ENCODE measurements at places on chromosomes 13 and 19.

DNA sequence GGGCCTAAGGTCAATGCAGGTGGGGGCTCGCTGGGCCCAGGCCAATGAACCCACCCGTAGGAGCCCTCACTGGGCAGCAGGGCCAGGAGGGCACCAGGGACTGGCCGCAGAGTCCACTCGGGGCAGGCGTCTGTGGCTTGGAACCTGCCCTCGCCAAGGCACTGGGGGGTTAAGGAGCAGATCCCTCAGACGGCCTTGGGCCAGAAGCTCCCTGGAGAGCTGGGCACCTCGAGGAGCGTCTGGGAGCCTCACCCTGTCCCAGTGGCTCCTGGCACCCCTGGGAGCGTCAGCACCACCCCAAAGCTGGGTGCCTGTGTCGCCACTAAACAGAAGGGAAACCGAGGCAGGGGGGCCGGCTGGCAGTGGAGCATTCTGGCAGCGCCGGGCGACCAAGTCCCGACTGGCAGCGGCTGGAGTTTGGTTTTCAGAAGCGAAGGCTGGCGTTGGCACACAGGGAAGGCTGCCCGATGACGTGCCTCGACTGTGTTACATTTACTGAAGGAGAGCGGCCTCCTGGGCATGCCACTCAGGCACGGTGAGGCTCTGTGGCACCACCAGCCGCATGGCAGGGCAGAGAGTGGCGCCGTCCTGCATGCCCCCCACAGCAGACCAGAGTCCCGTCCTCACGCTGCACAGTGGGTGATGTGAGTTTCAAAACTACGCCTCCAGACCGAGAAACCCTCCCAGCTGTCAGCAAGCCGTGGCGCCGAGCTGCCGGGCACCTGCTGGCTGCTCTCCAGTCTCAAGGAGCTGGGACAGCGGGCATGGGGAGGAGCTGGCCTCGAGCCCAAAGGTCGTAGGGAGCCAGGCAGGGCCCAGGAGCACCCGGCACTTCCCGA is 9.2 kb upstream of the MEX3D start:
- no peak for DNase-seq

- DNase-seq: no peak
Measured at GRCh38 chr19:12670159-12670928, 3.7 kb downstream of the WDR83 start.

DNA sequence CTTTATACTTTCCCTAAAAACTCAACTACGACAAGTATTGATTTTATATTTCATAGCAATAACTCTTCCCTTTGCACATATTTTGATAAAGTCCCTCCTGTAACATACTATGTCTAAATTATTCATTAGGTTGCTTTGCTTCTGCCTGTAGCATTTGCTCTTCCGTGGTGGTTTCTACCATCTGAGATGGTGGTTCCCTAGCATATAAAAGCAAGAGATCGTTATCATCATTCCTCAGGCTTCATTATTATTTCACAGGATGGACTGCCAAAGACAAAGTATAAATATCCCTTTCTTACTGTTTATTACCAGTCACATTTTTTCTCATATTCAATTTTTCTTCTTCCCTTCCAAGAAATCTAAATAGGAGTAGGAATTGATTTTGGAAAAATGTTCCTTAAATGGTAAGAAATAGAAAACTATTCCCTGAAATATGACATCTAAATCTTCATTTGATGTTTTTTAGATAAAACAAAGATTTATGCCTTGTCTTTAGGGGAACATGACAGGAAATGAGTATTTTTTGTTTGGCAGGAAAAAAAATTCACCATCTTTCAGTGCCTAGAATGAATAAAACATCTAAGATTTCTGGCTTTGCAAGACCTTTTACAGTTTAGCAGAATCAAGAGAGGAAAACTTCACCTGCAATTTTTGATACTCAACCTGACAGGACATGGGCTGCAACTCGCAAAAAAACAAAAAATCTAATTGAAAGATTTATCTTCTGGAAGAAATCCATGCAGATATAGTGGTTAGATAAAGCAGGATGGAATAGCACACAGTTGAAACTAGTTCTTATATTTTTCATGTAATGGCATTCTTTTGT is 340.0 kb downstream of the SPRY2 start:
- no peak for DNase-seq

GRCh38 chr19:48186541-48186991 is 16.1 kb downstream of the ZSWIM9 start:
- no peak for DNase-seq

DNA sequence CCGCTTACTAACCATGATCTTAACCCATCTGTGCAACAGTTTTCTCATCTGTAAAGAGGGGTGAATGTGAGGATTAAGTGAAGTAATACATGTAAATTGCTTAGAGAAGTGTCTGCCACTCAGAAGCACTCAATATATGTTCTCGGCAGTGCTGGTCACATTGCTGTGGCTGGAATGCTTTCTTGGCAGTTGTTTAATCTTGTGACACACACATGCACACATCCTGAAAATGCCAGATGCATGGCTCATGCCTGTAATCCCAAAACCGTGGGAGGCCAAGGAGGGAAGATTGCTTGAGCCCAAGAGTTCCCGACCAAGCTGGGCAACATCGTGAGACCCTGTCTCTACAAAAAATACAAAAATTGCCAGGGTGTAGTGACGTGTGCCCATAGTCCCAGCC is 4.9 kb upstream of the DMKN start:
- no peak for DNase-seq

- DNase-seq: no peak
Measured at GRCh38 chr19:55525289-55526101, 11.4 kb downstream of the SBK2 start.

- no peak for DNase-seq
Measured at GRCh38 chr13:24716446-24716845, 36.2 kb downstream of the ATP12A start.

DNA sequence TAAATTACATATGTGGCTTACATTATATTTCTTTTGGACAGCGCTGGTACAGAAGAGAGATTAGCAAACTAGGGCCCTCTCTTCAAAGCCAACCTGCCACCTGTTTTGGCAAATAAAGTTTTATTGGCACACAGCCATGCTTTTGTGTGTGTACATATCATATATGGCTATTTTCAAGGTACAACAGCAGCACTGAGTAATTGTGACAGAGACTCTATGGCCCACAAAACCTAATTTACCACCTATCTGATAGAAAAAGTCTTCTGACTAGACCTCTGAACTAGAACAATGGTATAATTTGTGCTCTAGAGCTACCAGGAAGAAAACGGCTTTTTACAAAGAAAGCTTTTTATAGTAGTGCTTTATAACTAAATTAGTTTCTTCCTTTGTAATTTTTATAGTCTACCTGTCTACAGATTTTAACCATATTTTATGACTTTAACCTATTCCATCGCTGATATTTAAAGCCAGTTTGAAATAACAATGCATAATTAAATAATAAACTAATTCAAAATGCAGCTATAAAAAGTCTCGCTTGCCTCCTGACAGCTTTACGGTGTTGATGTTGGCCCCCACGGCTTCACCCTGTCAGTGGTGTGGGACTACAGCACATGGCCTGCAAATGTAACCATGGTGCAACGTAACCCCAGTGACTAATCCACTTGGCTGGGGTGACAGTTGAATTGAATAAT is 17.7 kb upstream of the DPY19L3 start:
- no peak for DNase-seq

DNA sequence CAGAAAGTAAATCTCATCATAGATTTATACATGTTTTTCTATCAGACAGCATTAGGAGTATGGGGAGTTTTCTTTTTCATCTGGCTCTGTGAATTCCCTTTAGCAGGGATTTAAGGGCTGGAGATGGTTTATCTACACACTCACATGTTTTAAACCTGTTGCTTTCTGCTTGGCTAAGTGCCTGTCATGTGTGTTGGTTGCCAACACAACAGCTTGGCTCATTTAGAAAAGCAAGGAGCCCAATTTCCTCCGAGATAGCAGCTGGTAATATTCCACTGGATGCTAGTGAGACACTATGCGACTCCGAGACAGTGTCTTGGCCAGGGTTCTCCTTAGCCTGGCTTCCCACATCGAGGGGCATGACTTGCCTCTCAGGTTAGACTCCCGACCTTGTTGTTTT is 83.3 kb downstream of the KLF5 start:
- no peak for DNase-seq

DNA sequence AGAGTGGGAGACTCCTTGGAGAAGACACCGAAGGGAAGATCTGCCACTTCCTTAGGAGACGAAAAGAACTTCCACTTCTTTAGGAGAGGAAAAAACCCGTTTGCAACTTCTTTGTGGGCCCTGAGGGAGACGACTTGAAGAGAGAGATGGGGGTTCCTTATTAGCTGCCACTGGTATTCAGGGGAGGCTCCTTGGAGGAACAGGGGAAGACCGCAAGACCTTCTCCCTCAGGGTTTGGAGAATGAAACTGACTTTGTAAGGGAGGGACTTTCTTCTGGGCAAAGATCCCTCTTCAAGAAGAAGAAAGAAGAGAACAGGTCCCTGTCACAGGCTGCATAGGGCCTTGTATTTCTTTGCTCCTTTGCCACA is 416 bp downstream of the BCKDHA start:
- DNase-seq: no peak

- no peak for DNase-seq
Measured at GRCh38 chr13:45490068-45490467, 25.3 kb downstream of the COG3 start.

- no peak for DNase-seq
Measured at GRCh38 chr19:18346091-18346490, 5.7 kb downstream of the PGPEP1 start.

DNA sequence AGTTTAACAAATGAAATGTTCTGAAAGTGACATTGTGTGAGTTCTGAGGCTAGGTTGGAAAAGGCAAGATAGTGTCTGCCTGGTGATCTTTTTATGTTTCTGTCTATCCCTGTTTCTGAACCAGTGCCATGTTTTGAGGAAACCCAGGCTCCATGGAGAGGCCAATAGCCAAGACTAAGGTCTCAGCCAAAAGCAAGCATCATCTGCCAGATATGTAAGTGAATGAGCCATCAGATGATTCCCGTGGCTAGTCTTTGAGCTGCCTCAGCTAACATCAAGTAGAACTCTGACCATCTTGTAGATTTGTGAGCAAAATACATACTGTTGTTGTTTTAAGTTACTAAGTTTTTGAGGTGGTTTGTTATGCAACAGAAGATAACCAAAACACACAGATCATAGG is 19.6 kb upstream of the CCNA1 start:
- DNase-seq: no peak

DNA sequence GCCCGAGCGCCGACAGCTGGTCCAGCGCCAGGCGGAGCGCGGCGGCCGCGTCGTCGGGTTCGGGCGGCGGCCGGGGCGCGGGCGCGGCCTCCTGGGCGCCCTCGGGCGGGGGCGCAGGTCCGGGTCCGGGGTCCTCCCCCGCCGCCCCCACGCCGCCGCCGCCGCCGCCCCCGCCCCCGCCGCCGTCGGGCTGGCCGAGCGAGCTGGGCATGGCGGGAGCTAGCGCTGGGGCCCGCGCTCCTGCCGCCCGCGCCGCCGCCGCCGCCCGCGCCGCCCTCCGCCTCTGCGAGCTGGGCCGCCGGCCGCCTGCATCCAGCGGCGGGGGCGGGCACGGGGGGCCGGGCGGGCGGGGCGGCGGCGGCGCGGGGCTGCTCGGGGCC is 287 bp downstream of the MEX3D start:
- no peak for DNase-seq

DNA sequence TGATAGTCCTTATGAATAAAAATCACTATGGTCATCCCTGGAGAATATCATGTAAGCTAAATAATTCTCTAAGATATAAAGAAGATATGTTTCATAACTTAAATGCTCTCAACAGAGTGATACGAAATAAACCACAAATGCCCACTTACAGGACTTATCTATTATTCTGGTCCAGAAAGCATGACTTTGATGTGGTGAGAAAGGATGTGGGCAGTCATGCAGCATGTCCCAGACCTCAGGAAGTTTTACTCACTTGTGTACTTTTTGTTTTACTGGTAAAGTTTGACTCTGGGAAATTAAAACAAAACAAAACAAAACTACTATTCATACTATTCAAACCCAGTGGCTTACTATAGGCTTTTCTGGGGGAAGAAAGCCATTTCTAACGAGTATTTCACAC is 483.2 kb upstream of the SLITRK6 start:
- DNase-seq: no peak

- DNase-seq: no peak
Measured at GRCh38 chr19:32017176-32017953, 328.0 kb upstream of the ZNF507 start.

GRCh38 chr13:101967781-101968180 is 434.1 kb downstream of the FGF14 start:
- no peak for DNase-seq

- peak; percentile 68 for DNase-seq
Measured at GRCh38 chr19:4081441-4082129, 14.9 kb upstream of the ZBTB7A start.

DNA sequence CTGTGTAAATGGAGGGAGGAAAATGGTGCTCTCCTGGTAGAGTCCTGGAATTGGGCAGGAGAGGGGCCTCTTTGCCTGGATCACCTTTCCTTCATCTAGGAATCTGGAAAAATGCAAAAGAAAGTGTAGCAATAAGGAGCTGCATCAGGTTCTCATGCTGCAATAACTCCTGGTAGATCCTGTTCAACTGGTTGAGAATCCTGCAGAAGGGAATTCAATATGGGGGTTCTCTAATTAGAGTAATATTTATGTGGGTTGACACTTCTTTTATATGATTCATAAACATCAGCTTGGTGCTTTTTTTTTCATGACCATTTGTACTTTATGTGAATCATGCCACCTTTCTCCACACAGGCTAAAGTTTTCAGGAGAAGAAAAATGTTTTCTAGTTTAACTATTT is 9.5 kb upstream of the NUDT15 start:
- DNase-seq: no peak

- DNase-seq: no peak
Measured at GRCh38 chr19:41529484-41530183, 46.3 kb upstream of the CEACAM21 start.

DNA sequence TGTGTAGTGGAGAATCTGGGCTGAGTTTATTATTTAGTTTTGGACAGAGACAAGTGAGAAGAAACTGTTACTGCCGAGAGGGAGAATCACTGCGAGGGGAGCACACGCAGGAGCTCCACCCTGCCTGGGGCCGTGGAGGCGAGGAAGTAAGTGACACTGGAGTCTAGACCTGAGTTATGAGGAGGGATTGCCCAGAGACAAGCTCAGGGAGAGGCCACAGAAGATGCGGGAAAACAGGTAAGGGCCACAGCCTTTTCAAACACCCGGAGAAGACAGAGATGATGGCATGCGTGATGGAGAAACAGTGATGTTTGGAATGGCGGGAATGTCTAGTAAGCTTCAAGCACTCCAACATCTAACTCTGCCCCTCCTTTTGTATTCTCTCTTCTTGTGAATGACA is 84.1 kb downstream of the TNFSF11 start:
- DNase-seq: no peak

DNA sequence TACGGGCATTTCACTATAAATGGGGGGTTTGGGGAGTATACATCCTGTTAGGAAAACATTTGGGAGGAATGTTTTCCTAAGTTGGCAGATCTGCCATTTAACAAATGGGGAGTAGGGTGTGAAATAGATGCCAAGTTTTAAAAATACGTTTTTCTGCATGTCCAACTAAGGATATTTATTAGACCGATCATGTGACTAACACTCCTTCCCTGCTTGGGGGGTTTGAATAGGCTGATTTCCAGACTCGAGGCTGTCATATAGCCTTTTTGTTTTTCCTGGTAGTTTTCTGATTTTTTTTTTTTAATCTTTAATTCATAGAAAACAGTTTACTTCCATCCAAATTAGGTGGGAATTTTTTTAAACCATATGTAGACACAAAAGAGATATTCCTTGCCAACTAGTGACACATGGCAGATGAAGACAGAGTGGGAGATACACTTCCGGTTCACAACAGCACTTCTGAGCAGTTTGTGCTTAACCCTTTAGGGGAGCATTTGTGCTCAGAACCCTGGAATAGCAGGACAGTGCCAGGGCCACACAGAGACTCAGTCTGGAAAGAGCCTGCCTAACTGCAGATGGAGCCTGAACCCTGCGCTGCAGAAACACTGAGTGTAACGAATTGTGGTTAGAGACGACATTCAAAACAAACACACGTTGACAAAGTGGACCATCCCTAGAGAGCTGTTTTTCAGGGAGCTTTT is 5.6 kb upstream of the GATAD2A start:
- no peak for DNase-seq

All from GDM1 (cell line).